ENCODE measurements at places on chromosomes 2 and 18.

- DNase-seq, result no peak
Observed at GRCh38 chr2:25784404-25784803, 93.9 kb downstream of the ASXL2 start.

- DNase-seq, result no peak
Observed at GRCh38 chr2:224847961-224848850, 132.0 kb upstream of the CCDC195 start.

DNA sequence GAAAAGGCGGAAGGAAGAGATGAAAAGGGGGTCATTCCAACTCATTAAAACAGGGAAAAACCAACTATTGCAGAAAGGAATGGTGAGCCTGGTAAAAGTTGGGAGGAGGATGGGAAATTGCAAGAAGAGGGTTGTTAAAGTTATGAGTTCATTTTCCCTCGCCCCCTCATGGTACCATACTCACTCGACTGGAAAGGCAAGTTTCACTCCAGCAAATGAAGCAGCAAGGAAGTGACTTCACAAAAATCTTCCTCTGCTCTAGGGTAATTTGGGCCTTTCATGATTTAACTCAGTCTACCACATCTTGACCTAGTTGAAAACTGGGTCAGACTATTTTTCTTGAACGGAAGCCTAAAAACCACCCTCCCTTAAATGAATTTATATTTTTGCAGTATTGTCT lies 22.8 kb upstream of the DAW1 start:
- DNase-seq, result peak; percentile 25

DNA sequence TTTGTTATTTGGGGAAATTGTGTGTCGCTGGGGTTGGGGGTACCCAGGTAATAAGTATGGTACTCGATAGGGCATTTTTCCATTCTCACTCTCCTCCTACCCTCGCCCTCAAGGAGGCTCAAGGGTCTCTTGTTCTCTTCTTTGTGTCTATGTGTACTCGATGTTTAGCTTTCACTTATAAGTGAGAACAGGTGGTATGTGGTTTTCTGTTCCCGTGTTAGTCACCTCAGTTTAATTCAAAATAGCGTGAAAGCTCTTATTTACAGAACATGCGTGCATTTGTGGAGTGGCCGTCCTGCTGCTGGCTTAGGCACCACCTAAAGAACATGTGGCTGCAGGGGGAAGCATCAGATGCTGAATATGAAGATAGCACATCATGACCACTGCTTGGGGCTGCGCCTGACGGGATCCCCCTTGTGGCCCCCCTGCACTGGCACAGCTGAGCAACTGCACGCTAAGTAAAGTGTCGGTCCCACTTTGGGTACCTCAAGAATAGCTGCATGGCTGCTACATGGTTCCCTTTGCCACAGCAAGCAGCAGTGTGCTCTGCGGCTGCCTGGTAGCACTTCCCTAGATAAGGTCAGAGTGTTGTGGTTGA lies 569.0 kb downstream of the DCDC2C start:
- DNase-seq, result no peak

DNA sequence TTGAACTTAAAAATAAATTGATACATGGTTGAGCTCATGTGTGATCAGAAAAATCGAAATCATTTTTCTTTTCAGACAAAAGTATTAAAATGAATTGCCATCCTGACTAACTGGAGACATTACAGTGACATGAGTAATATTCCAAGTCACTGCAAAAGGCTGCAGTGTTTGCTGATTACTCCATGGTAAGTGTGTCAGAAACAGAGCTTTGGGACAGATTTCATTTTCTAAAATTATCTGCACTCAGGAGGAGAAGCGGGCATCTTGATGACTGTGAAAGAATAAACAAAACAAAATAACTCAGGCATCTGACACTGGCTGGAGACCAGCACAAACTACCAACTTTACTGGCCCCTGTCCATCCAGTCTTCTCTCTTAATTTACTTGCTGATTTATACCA lies 312.3 kb upstream of the PIK3C3 start:
- DNase-seq, result no peak

GRCh38 chr2:191049728-191050639 lies 36.0 kb upstream of the STAT1 start:
- DNase-seq, result no peak

DNA sequence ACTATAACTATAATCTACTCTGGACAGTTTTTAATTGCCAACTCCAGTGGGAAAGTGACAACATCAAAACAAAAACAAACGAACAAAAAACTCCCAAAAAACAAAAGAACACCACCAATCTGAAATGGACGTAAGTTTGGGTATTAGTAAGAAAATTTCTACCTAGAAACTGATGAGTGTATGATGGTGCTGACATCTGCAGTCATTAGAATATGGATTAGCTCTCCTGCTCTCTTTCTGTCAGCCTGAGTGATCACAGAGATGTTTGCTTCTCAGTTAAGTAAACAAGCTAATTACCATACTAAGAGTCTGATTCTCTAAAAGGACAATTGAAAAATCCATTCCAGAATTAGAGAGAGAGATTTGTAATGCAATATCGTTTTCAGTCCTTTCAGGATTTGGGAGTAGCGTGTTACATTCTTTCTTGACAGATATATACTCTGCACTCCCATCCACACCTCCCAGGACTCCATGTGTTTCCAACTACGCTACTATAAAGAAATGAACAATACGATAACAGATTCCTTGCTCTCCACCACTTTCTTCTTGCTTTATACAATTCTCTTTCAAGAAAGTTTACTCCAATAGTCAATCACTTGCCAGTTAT lies 1347.4 kb upstream of the PIK3C3 start:
- no peak for DNase-seq

GRCh38 chr2:212534336-212534735 lies 4.3 kb downstream of the ERBB4 start:
- DNase-seq, result no peak

GRCh38 chr2:152647552-152647951 lies 69.7 kb downstream of the PRPF40A start:
- no peak for DNase-seq

DNA sequence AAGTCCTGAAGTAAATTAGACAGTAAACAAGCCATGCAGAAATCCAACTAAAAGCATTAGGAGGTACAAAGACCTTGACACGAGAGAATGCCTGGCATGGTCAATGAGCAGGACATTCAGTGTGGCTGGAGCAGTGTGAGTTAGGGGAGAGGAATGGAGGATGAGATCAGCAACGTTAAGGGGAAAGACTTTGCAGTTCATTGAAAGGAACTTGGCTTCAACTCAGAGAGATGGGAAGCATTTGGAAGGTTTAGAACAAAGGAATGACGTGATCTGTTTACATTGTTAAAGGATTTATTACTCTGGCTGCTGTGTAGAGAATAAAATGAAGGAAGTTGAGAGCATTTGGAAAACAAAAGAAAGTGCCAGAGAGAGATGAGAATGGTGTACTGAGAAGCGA lies 621.3 kb downstream of the XIRP2 start:
- peak; percentile 6 for DNase-seq

GRCh38 chr2:878245-878930 lies 72.3 kb upstream of the SNTG2 start:
- no peak for DNase-seq

GRCh38 chr2:187009483-187010239 lies 160.7 kb upstream of the ZSWIM2 start:
- DNase-seq, result no peak

DNA sequence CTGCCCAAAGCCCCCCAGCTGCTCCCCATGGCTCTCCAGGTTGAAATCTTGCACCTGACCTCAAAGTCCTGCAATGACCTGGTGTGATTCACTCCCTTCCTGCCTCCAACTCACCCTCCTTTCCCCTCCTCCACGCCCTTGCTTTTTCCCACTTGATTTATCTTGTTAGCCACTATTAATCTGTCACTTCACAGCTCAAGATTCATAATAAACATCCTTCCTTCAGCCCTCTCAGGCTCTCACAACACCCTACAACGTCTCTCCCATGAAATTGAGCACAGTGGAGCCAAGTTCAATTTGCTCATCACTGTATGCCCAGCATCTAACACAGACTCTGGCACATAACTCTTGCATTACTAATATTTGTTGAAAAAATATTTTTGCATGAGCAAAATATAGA lies 85.6 kb upstream of the SLC35G4 start:
- no peak for DNase-seq

- no peak for DNase-seq
Observed at GRCh38 chr2:132664096-132664495, 5.9 kb downstream of the LYPD1 start.

DNA sequence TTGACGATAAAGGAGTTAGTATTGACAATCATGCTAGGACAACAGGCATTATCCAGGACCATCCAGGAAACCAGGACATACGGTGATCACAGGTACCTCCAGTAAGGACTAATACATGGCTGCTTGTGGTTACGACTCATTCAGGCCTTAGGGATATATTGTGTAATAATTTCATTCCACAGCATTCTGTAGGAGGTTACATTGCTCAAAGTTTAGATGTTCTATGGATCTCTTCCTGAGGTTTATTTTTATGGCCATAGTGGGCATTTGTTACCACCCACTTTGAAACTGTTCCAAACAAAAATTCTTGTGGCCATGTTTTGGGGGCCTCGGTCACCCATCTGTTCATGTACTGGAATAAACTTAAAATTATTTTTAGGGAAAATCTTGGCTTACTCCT lies 431.6 kb downstream of the METTL4 start:
- no peak for DNase-seq

DNA sequence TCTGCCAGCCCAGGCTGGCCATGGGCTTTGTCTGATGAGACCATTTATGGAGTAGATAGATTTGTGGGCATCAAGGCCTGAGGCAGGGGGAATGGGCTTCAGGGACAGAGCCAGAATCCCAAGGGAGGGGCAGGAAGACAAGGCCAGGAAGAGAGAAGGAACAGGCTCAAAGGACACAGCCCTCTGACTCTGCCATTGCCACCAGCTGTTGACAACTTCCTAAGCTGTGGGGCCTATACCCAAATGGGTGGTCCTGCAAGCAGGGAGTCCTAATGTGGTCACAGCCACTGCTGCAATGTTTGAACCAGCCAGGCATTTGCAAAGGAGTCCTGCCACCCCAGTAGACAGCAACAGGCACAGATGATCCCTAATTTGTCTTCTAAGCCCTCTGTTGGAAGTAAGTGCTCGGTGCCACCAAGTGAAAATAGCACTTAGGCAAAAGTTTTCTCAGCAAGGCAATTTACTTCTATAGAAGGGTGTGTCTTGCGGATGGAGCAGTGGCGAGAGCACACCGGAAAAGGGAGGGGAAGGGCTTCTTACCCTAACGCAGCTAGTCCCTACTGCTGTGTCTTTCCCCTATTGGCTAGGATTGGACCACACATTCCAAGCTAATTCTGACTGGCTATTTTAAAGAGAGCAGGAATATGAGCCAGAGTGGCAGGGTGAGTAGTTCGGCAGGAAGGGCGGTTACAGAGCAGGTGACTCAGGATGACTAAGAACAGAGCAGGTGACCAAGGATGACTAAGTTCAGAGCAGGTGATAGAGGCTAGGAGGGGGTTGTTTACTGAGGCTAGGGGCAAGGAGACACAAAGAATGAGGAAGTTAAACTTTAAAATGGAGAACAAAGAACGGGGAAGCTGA lies 47.2 kb downstream of the C1QL2 start:
- DNase-seq, result peak; percentile 23

DNA sequence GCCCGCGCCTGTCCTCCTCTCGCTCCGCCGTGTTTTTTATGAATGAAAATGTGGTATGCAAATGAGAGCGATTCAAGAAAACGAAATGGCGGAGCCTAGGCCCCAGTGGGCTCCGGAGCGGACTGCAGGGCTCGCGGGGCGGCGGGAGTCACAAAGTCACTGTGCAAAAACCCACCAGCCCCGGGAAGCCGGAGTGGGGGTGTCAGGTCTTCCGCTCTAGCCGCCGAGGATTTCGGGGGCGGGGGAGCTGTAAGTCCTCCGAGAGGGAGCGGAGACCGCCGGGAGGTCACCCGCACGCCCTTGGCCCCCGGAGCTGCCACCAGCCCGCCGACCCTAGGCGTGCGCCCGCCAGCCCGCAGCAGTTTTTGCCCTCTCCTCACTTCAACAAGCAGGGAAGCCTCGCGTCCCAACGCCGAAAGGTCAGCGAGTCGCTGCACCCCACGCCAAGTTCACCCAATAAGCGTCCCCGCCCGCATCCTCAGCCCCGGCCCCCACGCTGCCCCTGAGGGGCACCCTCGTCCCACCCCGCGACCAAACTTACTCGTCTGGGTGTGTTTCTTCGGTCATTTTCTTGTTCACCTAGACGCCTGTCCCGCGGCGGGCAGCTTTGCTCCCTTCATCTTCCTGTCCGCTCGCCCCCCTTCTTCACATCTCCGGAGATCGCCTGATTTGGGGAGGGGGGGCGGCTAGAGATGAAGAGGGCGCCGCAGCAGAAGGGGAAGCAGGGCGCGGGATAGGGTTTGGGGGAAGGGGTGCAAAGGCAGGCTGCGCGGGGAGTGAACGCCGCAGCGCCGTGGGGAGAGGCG lies 775 bp downstream of the SPRED2 start:
- peak; percentile 41 for DNase-seq

DNA sequence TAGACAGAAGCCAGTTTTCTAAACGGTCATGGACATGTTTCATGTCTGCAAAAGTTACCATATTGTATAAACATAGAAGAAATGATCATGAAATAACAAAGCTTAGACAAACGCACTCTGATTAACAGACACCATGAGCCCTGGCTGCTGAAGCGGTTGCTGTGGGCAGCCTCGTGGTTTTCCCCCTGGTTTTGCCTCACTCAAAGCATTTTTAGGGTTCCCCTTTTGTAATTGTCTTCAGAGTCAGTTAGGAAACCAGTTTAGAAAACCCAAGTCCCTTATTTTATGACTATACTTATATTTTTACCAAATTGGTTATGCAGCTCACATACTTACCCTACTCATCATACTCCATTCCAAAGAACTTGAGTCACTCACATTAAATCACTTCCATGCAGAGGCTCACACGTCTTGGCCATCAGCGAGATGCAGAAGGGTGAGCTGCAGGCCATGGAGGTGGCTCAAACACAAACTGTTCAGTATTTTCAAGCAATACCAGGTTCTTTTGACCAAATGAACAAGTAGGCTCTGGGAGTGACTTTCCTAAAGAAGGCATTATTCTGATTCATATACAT lies 105.6 kb upstream of the SALL3 start:
- DNase-seq, result no peak

GRCh38 chr18:6939972-6940371 lies 177.6 kb downstream of the LAMA1 start:
- no peak for DNase-seq

GRCh38 chr18:1846640-1847039 lies 724.7 kb downstream of the METTL4 start:
- no peak for DNase-seq

DNA sequence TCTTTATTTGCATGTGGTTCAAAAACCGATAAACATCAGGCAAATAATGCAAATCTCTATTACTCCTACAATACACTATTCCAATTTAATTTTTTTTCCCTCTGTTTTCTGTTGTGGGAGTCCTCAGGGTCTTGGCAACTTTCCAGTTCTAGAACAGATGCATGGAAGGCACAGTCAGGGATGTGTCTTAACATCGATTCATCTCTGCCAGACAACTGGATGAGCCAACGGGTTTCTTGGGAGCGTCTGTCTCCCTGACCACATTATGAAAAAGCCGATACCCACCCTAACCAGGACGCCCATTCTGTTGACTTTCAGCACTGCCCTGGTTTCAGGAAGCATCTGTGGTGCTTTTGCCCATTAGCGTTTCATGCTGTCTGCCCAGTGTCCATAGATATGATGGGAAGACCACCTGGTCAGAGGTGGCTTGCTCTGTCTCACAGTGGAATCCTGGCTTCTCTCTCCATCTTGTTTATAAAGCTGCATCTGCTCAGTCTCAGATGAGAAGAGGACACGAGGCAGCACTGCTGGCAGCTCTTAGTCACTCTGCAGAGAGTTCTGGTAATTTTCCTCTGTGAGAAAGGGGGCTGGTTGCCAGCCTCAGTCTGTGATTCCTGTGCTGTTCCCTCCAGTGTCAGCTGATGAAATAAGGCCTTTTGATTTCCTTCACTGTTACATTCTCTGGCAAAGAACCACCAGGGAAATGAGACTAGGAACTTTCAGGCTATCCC lies 57.9 kb upstream of the KCNE4 start:
- no peak for DNase-seq

GRCh38 chr2:28717339-28717758 lies 34.3 kb upstream of the PPP1CB start:
- DNase-seq, result no peak
